ENCODE measurements at places on chromosomes 2 and 18.

DNA sequence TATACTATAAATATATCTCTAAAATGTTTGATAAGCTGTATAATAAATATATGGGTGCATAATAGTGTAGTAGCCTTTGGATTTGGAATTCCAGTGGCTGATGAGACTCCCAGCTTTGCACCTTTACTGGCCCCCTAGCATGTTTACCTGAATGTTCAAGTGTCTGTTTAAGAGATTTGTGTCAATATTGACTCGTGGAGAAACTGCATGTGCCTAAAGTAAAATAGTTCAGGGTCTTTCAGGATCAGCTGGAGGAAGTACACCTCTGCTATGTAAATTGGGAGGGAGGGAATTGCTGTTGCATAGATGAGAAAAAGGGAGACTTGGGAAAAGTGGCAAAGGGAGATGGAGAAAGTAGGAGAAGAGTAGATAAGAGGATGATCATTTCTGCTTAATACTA, 23.9 kb downstream of the ME2 start:
- DNase-seq, result no peak

DNA sequence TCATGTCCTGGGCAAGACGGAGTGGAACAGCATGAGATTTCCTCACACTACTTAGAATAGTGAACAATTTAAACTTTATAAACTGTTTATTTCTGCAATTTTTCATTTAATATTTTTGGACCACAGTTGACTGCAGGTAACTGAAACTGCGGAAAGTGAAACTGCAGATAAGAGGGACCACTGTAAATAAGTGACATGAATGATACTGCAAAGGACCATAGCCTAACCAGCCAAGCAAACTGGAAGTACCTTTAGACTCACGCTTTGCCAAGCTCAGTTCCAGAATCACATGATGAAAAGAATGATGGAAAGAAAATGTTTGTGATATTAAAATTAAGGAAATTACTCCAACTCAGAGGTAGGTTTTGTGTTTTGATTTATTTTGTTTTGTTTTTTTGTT, 94.6 kb upstream of the ITGA4 start:
- DNase-seq, result no peak

DNA sequence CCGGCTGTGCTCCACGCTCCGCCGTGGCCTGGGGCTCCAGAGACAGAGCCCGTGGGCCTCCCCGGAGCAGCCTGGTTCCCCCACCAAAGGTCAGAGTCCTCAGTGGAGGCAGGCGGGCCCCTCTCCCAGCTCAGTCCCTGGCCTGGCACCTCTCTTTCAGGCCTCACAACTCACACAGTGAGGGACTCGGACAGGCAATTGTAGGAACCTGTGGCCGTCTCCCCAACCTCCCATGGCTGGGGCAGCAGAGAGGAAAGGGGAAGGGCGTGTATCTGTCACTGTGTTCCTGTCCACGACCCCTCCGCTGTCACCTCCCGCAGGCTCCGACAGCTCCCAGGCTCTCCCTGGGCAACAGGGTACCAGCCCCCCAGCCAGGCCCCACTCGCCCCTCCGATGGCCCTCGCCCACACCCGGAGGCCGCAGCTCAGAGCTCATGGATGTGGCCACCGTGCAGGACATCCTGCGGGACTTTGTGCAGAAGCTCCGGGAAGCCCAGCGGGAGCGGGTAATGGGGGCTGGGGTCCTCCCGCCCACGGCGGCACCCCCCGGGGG, 32.4 kb upstream of the SNED1 start:
- no peak for DNase-seq

- no peak for DNase-seq
Measured at GRCh38 chr2:17302281-17302680, 216.0 kb downstream of the RAD51AP2 start.

GRCh38 chr2:178056345-178056744, 16.2 kb downstream of the PDE11A start:
- no peak for DNase-seq

- DNase-seq, result no peak
Measured at GRCh38 chr2:162050513-162050961, 23.5 kb downstream of the DPP4 start.

DNA sequence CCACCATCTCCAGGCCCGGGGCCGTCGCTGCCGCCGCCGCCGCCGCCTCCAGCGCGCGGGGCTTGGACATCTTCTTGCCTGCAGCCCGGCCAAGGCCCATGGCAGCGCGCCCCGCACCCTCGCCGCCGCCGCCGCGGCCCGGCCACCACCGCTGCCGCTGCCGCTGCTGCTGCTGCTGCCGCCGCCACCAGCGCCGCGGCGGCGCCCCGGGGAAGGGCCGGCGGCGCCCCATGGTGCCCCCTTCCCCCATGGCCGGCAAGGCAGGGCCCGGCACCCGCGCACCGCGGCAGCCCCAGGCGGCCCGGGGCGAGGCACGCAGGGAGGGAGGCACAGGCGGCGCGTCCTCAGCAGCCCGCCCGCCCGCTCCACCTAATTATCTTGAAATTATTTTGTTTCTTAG, 3057.4 kb downstream of the RPIA start:
- no peak for DNase-seq

DNA sequence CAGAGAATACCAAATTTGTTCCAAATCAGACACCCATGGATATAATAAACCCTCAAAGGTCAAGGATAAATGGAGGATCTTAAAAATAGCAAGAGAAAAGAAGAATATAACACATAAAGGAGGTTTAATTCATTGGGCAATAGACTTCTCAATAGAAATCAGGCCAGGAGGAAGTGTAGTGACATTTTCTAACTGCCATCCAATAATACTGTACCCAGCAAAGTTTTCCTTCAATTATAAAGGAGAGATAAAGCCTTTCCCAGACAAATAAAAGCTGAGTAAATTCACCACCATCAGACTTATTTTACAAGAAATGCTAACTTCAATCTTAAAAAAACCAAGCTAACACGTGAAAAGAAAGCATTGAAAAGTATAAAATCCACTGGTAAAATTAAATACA, 121.6 kb downstream of the MSTN start:
- no peak for DNase-seq

GRCh38 chr2:1162768-1163584, 212.3 kb downstream of the SNTG2 start:
- no peak for DNase-seq

DNA sequence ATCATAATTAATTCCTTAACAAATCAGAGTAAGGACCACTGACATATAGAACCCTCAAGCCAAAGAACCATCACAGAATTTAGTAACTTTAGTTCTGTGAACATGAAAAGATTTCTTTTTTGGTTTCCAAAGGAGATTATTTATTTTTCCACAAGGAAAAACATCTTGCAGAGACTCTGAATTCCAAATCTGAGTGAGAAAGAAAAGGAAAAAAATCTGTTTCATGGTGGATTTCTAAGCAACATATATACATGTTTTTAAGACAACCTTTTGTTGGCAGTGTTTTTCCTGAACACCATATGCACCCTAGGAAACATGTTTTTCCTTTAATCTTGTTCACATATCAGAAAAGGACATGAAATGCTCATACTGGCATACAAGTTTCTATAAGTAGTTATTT, 149.8 kb downstream of the AGPS start:
- DNase-seq, result no peak

DNA sequence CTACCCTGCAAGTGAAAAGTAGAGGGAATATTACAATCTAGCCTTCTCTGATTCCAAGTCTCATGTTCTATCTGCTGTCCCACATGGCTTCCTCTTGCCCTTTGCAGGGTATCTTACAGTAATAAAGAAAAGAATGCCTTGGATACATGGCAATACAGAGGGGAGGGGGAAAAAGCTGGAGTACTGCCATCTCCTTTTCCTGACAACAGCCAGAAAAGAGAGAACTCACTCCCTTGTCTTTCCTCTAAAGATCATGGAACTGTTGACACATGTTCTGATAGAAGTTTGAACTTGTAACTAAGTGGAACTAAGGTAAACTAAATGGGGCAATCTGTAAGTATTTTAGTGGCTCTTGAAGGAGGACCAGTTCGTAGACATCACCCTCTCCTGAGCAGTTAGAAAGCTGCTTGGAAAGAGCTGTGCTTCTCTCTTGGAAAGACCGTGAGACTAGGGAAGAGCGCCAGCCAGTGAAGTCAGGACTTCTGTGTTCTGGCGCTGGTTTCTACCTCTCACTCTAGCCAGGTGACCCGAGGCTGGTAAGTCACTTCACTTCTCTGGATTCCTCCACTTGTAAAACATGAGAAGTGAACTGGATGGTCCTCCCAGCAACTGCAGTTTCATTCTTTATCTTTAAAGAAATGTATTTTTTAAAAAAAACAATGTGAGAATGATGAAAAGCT, 242.3 kb upstream of the FOSL2 start:
- DNase-seq, result no peak

DNA sequence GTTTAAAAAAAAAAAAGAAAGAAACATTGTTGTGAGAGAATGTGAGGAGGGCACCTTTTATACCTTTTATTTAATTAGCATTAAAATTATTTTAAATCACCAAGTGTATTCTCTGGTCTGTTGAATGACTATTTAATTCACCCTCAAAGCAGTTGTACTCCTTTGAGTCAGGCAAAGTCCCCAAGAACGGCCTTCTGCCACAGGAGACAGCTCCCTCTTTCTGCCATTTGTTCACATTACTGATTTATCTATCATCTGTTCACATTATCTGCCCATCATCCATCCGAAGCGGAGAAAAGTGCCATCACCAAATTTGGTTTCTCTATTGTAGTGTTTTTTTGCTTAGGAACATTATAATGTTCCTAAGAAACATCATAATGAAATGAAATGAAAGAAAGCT, 240.7 kb upstream of the DPP10 start:
- DNase-seq, result no peak

DNA sequence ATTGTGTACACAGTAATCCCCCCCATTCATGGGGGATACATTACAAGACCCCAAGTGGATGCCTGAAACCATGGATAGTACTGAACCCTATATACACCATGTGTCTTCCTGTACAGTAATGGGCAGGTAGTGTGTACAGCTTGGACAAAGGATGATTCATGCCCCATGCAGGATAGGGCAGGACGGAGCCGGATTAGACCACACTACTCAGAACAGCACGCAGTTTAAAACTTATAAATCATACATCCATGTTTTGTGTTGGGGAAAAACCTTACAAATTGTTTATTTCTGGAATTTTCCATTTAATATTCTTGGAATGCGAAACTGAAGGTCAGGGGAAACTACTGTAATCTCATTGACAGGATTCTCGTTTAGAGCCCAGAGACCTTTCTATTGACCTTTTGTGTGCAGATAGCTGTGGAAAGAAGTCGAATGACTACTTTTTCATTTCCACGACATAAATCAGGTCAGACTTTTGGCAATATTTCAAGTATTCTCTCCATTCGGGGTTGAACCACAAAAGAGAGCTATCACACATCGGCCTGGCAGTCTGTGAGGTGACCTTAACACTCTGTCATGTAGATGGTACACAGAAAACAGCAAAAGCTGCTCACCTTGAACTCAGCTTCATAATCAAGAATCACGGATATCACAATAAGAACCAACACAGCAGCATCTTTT, 9.9 kb upstream of the YPEL5 start:
- no peak for DNase-seq

DNA sequence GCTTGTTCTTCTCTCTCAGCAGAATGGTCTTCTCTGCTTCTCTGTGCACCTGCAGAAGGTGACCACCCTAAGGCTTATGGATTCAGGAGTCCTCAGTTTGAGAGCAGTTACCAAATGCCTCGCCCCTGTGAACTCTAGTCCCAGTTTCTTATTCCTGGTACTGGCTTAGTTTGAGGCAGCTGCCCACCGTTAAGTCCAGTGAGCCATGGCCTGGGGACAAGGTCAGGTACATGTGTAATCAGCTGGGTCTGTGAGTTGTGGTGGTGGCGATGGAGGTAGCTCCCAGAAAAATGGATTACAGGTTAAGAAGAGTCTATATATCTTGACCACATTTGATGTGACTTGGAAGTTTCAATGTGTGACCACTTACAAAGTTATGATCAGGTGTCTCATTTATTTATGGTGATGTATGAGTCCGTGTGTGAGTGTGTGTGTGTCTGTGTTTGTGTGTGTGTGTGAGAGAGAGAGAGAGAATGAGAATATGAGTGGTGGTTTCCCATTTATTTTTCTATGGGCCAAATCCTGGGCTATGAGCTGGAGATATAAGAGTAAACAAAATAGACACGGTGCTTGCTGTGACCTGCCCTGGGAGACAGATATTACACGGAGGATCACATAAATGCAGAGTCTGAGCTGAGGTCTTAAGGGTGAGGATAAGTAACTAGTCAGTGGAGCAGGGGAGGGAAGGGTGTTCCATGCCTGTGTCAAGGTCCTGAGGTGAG, 13.0 kb upstream of the IL1RN start:
- no peak for DNase-seq
